Stimulated activated CD8-positive, alpha-beta memory T cell treated with anti-CD3 and anti-CD28 coated beads, Interleukin-7, amount 100 ng/mL, for 24 hours (primary cell): ENCODE measurements at places on chromosomes 12 and 14.

- no peak for DNase-seq
These were observed 495.2 kb upstream of the SOX5 start for GRCh38 chr12:24444634-24445033.

DNA sequence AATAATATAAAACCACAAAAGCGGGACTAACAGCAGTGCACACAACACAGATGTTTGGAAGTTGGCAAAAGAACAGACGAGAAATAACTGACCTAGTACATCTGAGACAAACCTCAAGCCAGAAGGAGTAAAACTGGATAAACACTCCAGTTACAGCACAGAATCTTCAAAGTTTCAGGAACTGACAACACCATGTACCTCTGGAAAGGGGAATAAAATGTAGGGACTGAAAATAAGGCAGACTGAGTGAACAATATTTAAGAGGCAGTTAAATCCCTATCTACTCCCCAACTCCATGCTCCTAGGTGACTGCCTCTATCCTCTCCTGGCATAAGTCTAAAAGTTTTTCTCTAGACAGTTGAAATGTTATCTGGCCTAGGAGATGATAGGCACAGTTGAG is 57.9 kb downstream of the ZFYVE21 start:
- no peak for DNase-seq

GRCh38 chr12:124210991-124211577 is 83.8 kb upstream of the RFLNA start:
- no peak for DNase-seq

GRCh38 chr14:47392326-47392725 is 283.1 kb downstream of the MDGA2 start:
- DNase-seq, result no peak

GRCh38 chr12:132132609-132133430 is 11.3 kb downstream of the DDX51 start:
- DNase-seq, result no peak

DNA sequence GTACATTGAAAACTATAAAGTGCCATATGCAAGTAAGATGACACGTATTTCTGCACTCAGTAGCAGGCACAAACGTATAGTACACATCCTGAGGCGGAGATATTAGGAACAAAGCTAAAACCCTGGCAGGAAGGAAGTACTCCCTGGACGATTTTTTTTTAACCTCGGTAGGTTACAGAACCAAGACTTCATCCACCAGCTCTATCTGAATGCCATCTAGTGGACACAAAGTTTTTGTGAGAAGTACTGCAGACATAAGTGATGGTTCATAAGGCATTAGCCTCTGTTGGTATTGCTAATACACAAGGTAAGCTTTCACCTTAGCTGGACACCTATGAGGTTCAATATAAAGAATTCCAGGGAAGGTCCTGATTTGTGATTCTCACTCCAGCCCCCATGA is 83.0 kb upstream of the CCDC196 start:
- DNase-seq, result no peak

DNA sequence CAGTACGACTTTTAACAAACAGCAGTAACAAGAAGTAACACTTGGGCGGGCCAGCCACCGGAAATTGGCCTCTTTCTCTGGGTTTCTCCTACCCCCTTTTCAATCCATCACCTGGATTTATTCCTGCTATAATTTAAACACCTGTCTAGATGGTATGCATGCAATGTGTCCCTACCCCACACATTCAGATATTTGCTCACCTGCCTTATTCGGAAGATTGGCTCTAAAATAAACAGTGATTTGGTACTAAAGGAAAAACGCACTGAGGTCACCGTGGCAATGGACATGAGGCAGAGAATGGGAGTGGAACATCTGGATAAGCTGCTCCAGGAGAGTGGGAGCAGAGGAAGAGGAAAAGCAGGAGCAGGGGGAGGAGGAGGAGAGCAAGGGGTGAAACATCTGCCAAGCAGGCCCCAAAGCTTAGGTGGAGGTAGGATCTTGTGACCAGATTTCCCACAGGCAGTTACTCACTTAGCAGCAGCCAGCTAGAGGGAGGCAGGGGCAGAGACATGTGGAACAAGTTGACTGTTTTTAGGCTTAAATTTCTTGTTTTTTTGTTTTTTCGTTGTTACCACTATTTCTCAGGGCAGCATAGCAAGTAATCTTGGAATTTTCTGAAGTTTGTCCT is 150.9 kb downstream of the TTLL5 start:
- DNase-seq, result no peak

DNA sequence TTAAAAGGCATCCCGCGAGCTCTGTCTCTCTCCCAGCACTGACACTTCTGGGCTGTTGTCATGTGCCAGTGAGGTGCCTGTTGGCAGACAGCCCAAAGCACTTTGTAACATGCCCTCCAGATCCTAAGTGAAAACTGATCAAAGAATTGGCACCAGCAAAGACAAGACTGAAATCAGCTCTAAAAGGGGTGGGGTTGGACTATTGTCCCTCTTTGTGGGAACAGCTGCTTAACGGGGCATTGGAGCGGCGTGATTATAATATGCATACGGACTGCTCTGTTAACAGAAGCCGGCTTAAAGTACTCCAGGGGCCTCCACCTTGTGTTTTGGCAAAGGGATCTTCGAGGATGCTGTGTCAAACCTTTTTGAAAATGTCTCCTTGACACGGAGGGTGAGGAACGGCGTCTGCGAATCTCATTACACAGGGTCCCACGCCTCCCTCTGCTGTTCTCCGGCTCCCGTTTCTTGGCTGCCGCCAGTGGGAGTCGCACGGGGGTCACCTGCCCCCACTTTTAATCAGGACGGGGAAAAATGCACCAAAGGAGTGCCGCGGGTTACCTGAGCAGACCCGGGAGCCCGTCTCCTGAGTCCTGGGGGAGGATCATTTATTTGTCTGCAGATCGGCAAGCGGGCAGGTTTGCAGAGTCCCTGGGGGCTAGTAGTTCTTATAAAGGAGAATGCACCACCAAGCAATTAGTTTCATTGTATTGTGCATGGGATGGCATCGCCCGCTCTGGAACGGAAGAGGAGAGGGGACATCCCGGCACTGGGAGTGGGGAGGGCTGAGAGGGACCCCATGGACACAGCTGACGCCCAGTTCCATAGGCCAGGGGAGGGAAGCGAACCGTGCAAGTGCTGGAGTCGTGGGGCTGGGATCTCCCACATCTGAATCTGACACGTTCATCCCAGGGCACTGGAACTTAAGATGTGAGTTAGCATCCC is 44.3 kb downstream of the SPRING1 start:
- DNase-seq, result no peak

DNA sequence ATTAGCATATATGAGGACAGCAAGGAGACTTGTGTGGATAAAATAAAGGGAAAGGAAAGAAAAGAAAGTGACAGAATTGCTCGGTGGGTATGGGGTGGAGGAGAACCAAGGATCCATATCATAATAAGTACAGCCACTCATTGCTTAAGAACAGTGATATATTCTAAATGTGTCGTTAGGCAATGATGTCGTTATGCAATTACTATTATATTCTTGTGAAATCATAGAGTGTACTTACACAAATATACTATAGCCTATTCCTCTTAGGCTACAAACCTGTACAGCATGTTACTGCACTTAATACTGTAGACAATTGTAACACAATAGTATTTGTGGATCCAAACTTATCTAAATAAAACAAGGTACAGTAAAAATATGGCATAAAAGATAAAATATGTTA is 271.1 kb downstream of the CCER1 start:
- no peak for DNase-seq

DNA sequence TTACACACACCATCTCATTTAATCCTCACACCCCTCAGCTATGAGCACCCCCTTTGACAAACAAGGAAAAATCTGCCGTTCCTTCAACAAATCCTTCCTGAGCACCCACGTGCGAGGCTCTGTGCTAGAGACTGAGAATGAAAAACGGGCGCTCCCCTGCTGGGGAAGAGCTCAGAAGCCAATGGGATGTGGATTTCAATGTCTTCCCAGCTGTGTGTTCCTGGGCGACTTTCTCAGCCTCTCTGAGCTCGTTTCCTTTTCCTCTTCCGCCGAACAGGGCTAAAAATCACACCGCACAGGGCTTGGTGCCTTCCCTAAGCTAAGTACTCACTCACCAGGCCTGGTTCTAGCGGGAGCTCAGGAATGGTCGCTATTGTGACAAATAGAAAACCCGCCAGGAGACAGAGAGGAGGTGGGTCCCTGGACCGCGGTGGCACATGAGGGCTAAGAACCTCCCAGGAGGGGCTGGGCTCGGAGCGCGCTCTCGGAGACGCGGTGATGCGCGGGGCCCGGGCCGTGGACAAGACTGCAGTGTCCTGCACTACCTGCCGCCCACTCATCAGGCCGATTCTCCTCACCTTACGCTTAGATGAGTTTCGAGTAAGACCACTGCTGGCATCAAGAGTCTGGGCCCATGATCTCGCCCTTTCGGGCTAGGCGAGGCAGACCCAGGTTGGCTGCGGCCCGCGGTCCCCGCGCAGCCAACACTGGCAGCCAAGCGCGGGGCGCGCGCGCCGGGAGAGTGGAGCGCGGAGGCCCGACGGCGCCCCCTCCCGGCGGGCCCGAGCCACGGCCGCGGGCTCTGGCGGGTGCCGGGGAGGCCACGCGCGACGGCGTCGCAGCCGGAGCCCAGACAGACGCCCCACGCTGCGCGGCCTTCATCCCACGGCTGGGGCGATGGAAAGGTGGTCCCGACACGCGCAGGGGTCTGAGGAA is 17.0 kb downstream of the ZDHHC22 start:
- DNase-seq, result no peak

DNA sequence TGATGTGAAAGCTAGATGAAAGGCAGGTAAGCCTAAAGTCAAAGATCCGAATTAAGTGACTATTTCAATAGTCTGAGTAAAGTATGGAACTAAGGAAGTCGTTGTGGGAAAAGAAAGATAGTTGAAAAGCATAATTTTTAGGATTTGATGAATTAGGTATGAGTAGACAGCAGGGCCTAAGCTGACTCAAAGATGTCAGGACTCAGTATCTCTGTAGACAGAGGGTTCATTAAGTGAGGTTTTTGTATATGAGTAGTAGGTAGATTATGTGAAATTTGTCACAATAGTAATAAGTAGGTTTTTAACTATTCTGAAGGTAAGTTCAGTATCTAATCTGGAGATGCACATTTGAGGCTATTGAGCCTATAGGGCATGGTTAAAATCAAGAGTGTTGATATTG is 196.4 kb downstream of the RASSF9 start:
- no peak for DNase-seq

GRCh38 chr14:24055971-24056799 is 4.4 kb downstream of the CARMIL3 start:
- DNase-seq, result no peak

GRCh38 chr14:68322940-68323620 is 469.8 kb downstream of the ZFP36L1 start:
- no peak for DNase-seq

GRCh38 chr14:21103411-21103709 is 2.5 kb downstream of the TMEM253 start:
- no peak for DNase-seq

GRCh38 chr12:5246196-5246595 is 185.7 kb upstream of the NTF3 start:
- no peak for DNase-seq

- no peak for DNase-seq
These were observed 115.7 kb downstream of the DIO2 start for GRCh38 chr14:80095623-80096022.

DNA sequence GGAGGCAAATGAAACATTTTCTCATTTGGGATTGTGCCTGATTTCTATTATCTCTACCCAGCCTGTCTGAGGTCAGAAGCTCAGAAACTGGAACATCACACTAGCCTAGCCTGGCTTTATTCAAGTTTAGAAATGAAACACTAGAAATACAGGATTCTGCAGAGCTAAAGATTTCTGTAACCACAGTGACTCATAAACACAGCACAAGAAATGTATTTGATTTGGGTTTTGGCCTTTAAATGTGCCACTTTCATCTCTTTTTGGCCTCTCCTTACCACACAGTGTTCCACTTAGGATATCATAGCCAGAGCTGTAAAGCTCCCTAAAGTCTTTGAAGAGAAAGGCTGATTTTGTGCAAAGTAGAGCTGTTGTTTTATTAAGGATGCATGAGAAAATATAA is 307.5 kb downstream of the EMP1 start:
- DNase-seq, result no peak

DNA sequence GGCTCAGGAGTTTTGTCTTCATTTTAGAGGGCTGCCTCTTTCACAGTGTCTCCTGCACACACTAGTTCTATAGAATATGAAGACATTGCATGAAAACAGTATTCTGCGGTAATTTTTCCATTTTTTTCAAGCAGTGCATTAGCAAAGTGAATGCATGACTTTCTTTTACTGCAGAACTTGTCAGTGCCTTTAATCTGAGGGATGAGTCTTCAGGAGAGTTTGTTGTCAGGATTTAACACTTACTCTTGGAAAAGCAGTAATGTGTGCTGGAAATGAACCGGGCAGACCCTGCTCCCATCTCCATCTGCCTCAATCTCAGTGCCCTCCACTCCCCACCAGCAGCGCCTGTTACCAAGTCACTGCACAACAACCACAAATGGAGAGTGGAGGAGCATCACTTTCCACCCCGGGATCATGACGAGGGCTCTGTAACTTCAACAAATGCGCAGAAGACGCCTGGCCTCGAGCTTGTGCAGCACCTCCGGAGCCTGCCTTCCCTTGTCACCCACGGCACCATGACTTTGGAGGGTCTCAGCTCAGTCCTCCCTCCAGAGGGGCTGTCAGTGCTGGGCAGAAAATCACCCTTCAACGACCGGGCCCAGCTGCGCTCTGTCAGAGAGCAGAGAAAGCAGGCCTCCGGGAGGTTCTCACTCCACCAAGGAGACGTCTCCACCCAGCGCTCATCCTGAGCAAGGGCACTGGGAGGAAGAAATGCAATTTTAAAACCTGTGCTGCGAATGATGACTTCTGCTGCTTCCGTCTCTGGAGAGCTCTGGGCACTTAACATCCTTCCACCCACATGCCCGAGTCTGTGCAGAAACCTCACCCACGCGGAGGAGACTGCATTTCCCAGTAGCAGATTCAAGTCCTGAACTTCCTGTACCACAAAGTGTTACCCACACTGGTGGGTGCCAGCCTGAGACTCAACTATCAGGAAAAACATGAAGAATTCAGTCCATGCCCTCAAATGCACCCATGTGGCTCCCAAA is 255.7 kb downstream of the ADGRD1 start:
- no peak for DNase-seq

DNA sequence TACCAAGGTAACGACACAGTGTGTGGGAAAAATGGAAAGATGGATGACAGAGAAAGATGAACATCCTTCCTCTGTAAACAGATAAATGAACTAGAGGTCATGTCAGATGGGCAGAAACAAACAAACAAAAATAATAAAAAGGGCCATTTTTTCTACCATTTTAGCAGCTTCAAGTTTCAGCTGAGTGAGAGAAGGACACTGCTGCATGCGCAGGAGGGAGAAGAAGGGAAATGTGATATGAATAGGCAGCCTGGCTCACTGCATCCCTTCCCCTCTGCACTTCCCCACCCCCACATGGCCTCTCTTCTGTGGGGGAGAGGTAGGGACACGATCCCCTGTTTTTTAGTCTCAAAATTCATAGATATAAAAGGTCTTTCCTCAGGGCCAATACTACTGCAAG is 492.0 kb downstream of the NELL2 start:
- DNase-seq, result no peak
